ENCODE measurements at places on chromosomes 1 and 21.

DNA sequence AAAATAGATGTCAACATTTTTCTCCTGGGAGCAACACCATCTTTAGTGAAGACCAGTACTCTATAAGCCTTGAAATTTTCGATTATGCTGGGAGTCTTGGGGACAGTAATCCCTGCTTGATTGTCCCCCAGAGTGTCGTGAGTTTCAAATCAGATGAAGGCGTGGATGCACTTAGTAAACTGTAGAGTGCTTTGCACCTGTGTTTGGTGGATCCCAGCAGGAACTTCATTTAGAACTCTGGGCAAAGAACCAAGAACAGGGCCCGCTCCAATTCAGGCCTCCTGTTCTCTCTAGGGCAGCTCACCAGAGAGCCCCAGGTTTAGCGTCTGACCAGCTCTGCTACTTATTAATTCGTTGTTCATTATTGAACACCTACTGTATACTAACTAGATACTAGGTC is 1.5 kb downstream of the GPX7 start:
- DNase-seq, result no peak

GRCh38 chr1:193060938-193061337 is 1.5 kb downstream of the RO60 start:
- no peak for DNase-seq

DNA sequence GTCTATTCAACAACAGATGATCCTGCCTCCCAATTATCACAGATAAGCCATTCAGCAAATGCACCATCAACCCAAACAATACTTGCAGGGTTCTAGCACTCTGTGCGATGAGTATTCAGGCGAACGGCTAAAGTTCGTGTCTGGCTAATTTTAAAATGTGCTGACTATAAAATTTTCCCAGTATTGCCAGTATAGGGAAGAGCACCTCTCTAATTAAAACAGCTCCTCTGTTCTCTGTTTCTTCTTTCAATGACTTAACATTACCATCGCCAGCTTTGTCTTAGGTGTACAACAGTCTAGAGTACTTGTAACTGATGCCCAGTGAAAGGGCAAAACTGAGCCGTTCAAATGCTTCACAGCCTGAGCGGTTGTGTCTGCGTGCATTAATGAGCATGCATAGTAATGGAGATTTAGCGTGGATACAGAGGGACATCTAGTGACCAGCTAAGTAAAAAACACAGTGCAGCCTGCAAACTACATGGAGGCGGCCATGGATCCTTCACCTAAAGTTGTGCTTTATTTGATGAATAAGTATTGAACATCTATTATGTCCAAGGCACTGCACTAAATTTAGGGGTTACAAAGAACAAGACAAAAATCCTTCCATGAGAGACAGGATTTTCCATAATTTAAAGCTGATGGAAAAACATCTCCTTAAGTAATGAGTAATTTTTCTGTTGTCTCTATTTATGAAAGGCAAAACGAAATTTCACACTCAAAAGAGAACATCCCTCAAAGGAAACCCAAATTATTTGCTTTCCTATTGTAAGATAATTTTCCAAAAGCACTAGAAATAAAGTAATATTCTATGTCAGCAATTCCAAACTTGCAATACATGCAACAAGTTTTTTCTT is 120.0 kb downstream of the SETD4 start:
- DNase-seq, result no peak

- no peak for DNase-seq
Observed at GRCh38 chr1:41715441-41716095, 203.2 kb downstream of the HIVEP3 start.

- DNase-seq, result no peak
Observed at GRCh38 chr1:186839041-186839400, 10.3 kb downstream of the PLA2G4A start.

- DNase-seq, result no peak
Observed at GRCh38 chr1:229108598-229109201, 162.2 kb upstream of the RAB4A start.

DNA sequence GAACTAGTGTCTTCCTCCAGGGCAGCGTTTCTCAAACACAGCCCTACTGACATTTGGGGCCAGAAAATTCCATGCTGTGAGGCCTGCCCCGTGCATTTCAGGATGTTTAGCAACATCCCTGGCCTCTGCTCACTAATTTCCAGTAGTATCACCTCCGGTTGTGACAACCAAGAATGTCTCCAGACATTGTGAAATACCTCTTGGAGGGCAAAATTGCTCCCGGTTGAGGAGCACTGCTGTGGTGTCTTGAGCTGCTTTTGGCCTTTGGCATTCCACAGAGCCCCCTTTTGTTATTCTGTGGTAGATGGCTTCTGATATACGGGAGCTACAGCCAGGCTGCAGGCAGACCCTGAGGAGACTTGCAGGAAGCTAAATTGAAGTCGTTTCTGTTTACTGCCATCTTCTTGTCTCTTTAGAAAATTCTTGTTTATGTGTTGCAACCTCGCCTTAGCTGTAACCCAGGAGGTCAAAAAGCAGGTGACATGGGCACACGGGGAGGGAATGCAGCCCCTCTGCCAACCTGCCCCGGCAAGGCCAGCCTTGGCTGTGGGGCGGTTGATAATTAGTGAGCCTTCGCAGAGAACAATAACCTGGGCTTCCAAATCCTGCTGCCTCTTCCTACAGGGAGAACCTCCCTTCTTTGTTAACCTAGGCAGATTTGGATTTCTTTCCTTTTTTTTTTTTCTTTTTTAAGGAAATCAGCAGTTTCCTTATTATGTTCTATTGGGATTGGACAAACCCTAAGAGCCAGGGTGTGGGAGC is 74.7 kb upstream of the AKT3 start:
- no peak for DNase-seq

GRCh38 chr1:171115280-171115897 is 24.7 kb downstream of the FMO3 start:
- DNase-seq, result no peak

DNA sequence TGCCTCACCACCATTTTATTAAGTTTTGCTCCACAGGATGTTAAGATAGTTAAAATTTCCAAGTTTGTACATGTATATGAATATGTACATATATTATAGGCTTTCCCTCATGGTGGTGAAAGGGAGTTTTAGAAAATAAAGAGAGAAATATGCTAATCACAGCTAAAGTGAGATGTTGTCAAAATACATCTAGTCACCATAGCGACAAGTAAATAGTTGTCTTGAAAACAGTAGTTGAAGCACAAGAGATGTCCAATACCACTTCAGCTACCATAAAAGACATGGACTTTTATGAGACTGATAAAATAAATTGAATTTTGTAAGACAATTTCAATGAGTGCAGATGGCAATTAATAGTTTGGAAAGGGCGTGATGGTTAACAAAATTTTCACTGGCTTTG is 1600.0 kb downstream of the BRINP3 start:
- DNase-seq, result no peak

DNA sequence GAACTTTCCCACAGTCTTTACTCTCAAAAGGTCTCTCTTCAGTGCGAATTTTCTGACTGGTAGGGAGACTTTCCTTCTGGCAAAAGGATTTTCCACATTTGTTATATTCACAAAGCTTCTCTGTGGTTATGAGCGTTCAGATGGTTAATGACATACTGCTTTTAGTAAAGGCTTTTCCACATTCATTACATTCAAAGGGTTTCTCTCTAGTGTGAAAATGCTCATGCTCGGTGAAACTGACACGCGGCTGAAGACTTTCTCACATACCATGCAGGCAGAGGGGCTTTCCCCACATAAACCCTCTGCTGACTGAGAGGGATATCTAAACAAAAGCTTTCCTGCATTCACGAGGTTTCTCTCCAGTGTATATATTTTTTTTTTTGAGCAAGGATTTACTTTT is 9.9 kb upstream of the KLF18 start:
- DNase-seq, result no peak

DNA sequence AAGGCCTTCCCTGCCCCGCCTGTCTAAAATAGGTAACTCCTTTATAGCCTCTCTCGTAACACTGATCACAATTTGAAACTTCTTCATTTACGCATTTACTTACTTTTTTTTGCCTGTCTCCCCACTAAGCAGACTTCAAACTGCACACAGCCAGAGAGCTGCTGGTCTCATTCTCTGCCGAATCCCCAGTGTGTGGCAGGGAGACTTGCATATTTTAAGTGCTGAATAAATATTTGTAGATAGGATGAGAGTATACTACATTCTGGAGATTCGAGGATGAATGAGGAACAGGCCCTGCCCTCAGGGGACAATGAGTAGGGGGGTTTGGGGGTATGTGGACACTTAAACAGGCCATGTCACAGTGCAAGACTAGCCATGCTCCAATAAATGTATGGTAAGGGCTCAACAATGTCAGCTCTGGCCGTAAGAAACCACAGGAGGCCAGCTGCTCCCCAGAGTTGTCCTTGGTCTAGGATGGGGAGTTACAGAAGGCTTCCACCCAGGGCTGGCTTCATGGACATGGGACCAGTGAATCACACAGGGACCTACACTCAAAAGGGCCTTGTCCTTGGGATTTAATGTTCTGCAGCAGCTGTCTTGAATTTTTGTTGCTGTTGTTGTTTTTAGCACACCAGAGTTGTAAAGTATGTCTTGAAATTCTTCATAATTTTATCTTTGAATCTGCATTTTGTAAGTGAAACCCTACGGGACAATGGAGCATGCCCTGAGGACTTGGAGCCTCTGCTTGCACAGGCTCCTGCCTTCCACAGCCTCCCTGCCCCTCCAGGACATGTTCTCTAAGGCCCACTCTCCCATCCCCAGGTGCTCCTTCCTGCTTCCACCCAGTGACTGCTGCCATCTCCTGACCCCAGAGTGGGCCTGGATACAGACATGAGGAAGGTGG is 8.5 kb downstream of the DIO1 start:
- DNase-seq, result no peak

- DNase-seq, result no peak
Observed at GRCh38 chr1:40064797-40065499, 24.4 kb downstream of the CAP1 start.

DNA sequence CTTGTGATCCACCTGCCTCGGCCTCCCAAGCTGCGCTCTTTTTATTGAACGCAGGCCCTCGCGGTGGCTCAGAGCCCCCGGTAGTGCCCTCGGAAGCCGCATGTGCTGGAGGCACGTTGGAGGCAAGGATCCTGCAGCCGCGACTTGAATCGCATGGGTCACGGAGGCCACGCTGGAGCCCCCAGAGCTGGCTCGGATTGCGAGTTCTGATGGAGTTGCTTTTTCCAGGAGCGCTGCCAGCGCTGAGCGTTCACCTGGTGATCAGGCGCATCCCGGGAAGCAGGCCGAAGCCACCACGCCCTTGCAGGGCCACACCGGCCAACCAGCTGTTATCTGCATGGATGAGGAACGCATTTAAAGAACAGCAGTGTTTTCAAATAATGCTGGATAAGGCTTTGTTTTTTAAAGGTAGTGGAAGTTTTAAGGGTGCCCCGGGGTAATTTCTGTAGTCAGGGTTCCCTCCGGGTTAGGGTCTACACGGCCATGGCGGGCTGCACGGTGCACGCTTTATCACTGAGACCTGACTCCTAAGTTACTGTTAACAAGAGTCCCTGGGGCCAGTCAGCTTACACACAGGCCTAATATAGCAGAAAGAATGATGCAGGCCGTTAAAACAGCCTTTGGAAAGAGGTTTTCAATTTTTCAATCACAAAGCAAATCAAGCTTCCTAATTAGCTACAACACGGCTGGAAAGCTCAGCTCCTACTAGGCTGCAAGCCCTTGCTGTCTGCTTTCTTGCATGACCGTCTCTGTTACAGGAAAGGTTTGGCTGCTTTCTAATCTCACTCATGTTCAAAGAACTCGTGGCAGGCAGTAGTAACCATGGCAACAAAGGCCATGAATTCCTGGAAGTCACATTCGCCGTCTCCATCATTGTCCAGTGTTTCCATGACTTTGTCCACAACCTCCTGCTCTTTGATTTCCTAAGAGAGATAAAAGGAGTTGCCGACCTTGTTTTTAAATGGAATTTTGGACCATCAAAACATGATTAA is 6.0 kb downstream of the S100B start:
- no peak for DNase-seq

- DNase-seq, result no peak
Observed at GRCh38 chr21:27466140-27466539, 499.3 kb upstream of the ADAMTS5 start.

DNA sequence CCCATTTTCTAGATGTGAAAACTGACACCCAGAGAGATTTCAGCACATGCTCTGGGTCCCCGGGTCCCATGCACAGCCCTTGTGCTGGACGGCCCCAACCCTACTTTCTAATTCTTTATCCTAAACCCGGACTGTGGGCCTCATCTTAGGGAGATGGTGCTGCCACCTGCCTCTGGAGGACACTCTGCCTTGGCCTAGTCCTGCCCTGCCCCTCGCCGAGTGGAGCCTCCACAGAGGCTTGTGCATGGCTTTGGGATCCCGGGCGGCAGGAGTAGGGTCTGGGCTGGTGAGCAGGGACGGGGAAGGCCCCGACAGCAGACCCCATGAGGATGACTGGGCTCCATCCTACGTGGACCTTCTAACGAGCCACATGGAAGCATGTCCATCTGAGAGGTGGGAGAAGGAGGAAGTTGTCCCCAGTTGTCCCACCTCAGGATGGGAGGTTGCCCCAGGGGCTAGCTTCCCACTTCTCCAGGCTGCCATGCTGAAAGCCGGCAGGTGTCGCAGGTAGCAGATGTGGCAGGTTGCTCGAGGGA is 12.4 kb downstream of the MX2 start:
- no peak for DNase-seq

DNA sequence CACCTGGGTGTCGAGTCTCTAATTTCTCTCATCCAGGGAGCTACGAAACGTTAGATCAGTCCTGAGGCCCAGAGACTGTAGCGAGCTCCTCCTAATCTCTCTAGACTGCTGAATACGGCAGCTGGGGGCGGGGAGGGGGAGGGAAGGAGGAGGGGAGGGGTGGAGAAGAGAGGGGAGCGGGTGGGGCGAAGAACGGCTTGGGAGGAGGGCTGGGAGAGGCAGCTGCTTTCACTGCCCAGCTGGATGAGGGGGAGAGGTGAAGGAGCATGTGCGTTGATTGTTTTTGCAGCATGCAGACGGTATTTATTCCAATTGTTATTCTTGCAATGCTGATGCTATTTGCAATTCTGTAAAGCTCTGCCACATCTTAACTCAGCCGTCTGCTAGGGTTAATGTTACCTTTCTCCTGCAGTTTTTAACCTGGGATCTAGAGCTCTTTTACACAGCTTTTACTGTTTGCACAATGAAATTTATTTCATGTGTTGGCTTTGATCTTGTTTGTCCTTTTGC is 790 bp downstream of the DNAJC6 start:
- no peak for DNase-seq

GRCh38 chr1:6440198-6441126 is 15.9 kb downstream of the ESPN start:
- DNase-seq, result peak; percentile 73

DNA sequence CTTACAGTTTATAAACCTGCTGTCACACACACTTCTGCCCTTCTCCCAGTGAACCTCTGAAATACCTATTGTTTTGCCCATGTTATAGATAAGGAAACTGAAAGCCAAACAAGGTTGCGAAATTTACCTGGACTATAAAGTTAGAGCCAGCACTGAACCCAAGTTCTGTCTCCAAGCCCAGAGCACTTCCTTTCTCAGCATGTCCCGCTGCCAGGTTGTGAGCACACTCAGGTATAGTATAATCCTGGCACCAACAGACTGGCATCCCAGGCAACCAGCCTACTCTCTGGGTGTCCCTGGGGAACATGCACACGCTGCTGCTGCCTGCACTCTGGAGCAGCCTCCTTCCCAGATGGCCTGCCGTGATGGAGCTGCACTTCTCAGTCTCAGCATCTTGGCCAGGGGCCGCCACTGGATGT is 45.1 kb downstream of the PGBD5 start:
- no peak for DNase-seq
